ENCODE measurements at places on chromosomes 6 and 20. TPM values are rescaled to one million over a fixed set of nuclear protein-coding genes. Genes with fewer than 3 reads are reported as not detected.

PPIL6 gene
- total RNA-seq: 8.4 TPM

HTR1E gene
- total RNA-seq: not detected

HMGA1 gene
- total RNA-seq: 46.5 TPM

PNLDC1 gene
- not detected for total RNA-seq

OR12D3 gene
- total RNA-seq: not detected

- H3K4me1 ChIP-seq: no peaks in the 10 kb centered on the region
- H3K27me3 ChIP-seq: no peaks in the 10 kb centered on the region
- no peaks in the 10 kb centered on the region for H3K36me3 ChIP-seq
- DNase-seq: no peak
Measured at GRCh38 chr20:24949756-24950127, 673 bp downstream of the CST7 start.

DNA sequence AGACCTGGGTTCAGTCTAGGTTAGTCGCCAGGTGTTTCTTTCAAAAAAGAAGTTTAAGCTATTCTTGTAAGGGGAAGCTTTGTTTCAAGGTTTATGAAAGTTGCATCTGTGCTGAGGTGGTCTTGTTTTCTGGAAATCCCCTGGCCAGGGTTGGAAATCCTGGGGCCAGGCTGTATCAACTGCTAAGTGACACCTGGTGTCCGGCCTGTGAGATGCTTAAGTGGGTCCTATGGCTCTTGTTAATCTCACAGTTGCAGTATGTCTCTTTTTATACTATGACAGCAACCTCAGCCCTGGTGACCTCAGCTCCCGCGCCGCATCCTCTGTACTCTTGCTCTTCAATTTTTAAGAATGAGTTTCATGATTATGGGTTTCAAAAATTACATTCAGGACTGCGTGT is 72.0 kb downstream of the CHMP4B start:
- peak; percentile 22 for DNase-seq
- H3K27me3 ChIP-seq: no peaks in the 10 kb centered on the region
- no peaks in the 10 kb centered on the region for H3K36me3 ChIP-seq
- no peaks in the 10 kb centered on the region for H3K4me1 ChIP-seq
- H3K27ac ChIP-seq: no peak overlapping the region

- no peak overlapping the region for H3K27ac ChIP-seq
- no peaks in the 10 kb centered on the region for H3K4me1 ChIP-seq
- no peak overlapping the region for H3K4me3 ChIP-seq
- H3K27me3 ChIP-seq: no peaks in the 10 kb centered on the region
- no peaks in the 10 kb centered on the region for H3K36me3 ChIP-seq
Measured at GRCh38 chr6:1947922-1948321, 297.5 kb downstream of the GMDS start.

- DNase-seq: no peak
- peaks cover 12% of the 10 kb centered on the region for H3K36me3 ChIP-seq
- no peak overlapping the region for H3K27ac ChIP-seq
- H3K4me3 ChIP-seq: no peak overlapping the region
- H3K4me1 ChIP-seq: no peaks in the 10 kb centered on the region
- no peaks in the 10 kb centered on the region for H3K27me3 ChIP-seq
Measured at GRCh38 chr6:152351742-152352141, 285.4 kb downstream of the SYNE1 start.

GRCh38 chr6:127022302-127022701 is 96.2 kb upstream of the RSPO3 start:
- no peak for DNase-seq
- H3K4me1 ChIP-seq: no peaks in the 10 kb centered on the region
- H3K27me3 ChIP-seq: no peaks in the 10 kb centered on the region
- H3K36me3 ChIP-seq: no peaks in the 10 kb centered on the region
- H3K4me3 ChIP-seq: no peak overlapping the region

DNA sequence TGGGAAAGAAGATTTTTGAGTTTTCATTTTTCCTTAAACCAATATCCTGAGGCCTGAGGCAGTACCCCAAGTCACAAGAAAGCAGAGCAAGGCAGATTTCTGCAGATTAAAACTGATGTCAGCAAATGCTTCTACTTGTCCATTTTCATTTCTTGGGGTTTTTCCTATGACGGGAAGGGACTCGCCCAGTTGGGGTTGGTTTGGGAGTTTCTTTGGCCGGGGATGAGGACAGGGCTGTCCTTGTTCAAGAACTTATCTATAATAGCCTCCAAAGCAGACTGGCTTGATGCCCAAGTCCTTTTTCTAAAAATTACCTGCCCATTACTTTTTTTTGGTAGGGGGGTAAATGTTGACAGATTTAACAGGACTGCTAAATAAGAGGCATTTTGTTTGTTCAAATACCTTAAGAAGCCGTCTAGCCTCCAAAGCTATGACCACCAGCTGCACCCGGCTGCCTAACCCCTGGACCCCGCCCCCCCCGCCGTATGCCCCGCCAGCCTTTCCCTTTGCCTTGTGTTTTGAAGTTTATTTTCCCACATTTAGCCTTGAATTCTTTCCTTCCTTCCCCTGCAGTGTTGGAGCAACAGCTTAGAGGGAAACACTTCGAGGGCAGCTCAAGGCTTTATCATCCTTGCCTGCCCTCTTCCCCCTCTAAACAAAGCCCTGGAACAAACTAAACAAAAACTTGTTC is 2.5 kb downstream of the KCNK5 start:
- DNase-seq: no peak
- peak overlapping the region; percentile 32 for H3K27ac ChIP-seq
- H3K27me3 ChIP-seq: no peaks in the 10 kb centered on the region
- peaks cover 18% of the 10 kb centered on the region for H3K36me3 ChIP-seq

GRCh38 chr6:81900616-81901015 is 148.1 kb upstream of the TENT5A start:
- no peaks in the 10 kb centered on the region for H3K4me1 ChIP-seq
- no peaks in the 10 kb centered on the region for H3K27me3 ChIP-seq
- DNase-seq: no peak
- no peak overlapping the region for H3K4me3 ChIP-seq

DNA sequence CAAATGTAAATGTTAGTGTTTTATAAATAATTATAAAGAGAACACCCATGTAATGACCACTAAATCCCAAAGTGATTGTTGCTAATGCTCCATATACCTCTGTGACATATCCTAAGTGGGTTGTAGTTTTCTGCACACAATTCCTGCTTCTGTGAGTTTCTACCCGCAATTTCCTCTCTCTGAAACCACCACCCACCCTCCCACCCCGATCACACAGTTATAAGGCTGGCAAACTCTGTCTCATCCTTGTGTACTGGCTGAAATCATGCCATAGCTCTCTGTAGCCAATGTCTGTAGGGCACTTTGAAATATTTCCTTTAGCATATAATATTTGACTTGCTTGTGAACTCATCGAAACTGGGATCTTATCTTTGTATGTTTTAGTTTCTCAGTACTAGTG is 236.6 kb downstream of the PLCB1 start:
- H3K4me3 ChIP-seq: no peak overlapping the region
- no peaks in the 10 kb centered on the region for H3K4me1 ChIP-seq
- no peaks in the 10 kb centered on the region for H3K27me3 ChIP-seq
- no peaks in the 10 kb centered on the region for H3K36me3 ChIP-seq

DNA sequence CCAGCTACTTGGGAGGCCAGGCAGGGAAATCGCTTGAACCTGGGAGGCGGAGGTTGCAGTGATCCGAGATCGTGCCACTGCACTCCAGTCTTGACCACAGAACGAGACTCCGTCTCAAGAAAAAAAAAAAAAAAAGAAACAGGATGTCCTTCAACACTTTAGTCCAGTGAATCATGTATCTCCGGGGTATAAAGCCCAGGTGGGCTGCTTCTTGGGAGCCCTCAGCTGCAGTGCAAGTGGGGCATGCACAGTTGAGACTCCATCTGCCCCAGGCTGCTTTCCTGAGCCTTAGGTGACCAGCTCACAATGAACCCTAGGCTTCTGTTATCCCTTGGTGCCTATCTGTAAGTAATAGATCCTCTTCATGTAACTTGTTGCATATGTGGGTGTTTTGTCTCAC is 187.1 kb upstream of the RNF24 start:
- H3K36me3 ChIP-seq: no peaks in the 10 kb centered on the region
- H3K27me3 ChIP-seq: no peaks in the 10 kb centered on the region
- DNase-seq: no peak
- H3K4me3 ChIP-seq: no peak overlapping the region
- no peaks in the 10 kb centered on the region for H3K4me1 ChIP-seq
- no peak overlapping the region for H3K27ac ChIP-seq

GRCh38 chr20:48171626-48172356 is 386.5 kb upstream of the SULF2 start:
- H3K4me3 ChIP-seq: no peak overlapping the region
- no peak overlapping the region for H3K27ac ChIP-seq
- no peaks in the 10 kb centered on the region for H3K27me3 ChIP-seq
- H3K36me3 ChIP-seq: no peaks in the 10 kb centered on the region
- no peaks in the 10 kb centered on the region for H3K4me1 ChIP-seq

DNA sequence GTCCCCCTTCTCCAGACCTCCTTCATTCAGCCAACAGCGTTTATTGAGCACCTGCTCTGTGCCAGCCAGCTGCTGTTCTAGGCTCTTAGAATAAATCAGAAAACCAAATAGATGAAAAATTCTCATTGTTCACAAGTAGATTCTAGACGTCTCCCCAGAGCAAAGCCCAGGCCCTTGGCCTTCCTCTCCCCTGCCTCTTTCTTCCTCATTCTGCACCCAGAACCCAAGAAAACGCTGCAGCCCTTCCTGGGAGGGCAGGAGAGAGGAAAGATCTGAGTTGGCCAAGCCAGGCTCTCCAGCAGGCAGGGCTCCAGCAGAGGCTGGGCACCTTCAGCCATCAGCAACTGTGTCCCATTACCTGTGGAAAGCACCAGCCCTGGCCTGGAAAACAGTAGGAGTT is 12.0 kb upstream of the BPI start:
- DNase-seq: no peak
- H3K27ac ChIP-seq: no peak overlapping the region
- H3K27me3 ChIP-seq: no peaks in the 10 kb centered on the region
- no peaks in the 10 kb centered on the region for H3K4me1 ChIP-seq
- H3K36me3 ChIP-seq: no peaks in the 10 kb centered on the region

- peak; percentile 24 for DNase-seq
- no peaks in the 10 kb centered on the region for H3K4me1 ChIP-seq
- H3K36me3 ChIP-seq: no peaks in the 10 kb centered on the region
- H3K4me3 ChIP-seq: no peak overlapping the region
- H3K27me3 ChIP-seq: peaks cover 84% of the 10 kb centered on the region
- H3K27ac ChIP-seq: no peak overlapping the region
Measured at GRCh38 chr6:27679308-27679963, 206.5 kb upstream of the ZNF184 start.

GRCh38 chr20:45088247-45088646 is 12.7 kb downstream of the KCNS1 start:
- no peak overlapping the region for H3K27ac ChIP-seq
- no peaks in the 10 kb centered on the region for H3K4me1 ChIP-seq
- no peaks in the 10 kb centered on the region for H3K27me3 ChIP-seq
- no peak for DNase-seq
- no peaks in the 10 kb centered on the region for H3K36me3 ChIP-seq

GRCh38 chr6:132820629-132821381 is 6.4 kb downstream of the RPS12 start:
- H3K4me3 ChIP-seq: no peak overlapping the region
- peaks cover 4% of the 10 kb centered on the region for H3K4me1 ChIP-seq
- no peak for DNase-seq
- H3K27ac ChIP-seq: no peak overlapping the region

DNA sequence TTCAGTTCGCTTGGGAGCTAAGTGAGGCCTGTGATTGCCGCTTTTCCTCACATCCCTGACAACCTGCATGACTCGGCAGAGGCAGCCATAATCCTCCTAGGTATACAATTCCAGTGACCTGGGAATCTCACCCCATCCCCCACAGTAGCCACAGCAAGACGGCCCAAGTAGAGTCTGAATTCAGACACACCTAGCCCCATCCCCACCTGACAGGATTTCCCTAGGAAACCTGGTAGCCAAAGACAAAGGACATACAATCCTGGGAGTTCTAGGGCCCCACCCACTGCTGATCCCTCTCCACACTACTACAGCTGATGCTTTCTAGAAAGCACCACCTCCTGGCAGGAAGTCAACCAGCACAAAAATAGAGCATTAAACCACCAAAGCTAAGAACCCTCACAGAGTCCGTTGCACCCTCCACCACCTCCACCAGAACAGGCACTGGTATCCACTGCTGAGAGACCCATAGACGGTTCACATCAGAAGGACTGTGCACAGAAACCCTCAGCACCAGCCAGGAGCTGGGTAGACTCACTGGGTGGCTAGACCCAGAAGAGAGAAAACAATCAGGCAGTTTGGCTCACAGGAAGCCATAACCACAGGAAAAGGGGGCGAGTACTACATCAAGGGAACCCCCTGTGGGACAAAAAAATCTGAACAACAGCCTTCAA is 17.9 kb upstream of the RUNX2 start:
- DNase-seq: no peak
- no peaks in the 10 kb centered on the region for H3K4me1 ChIP-seq
- H3K4me3 ChIP-seq: no peak overlapping the region

DNA sequence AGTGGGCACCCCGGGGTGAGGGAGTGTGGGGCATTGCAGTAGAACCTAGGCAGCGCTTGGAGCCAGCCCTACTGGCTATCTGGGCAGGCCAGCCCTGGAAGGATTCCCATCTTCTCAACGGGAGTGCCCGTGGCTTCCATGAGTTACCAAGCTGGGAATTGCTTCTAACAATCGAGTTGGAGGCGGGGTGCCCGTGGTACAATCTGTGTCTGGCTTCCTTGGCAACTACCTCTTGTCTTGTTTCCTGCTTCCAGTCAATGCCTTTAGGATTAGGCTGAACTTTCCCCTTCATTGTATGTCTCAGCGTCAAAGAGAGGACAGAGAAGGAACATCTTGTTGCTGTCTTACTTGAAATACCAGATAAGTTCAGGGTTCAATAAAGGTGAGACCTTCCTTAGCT is 33.3 kb downstream of the PPP1R14C start:
- peak overlapping the region; percentile 51 for H3K27ac ChIP-seq
- DNase-seq: no peak
- no peaks in the 10 kb centered on the region for H3K27me3 ChIP-seq
- H3K4me3 ChIP-seq: no peak overlapping the region

DNA sequence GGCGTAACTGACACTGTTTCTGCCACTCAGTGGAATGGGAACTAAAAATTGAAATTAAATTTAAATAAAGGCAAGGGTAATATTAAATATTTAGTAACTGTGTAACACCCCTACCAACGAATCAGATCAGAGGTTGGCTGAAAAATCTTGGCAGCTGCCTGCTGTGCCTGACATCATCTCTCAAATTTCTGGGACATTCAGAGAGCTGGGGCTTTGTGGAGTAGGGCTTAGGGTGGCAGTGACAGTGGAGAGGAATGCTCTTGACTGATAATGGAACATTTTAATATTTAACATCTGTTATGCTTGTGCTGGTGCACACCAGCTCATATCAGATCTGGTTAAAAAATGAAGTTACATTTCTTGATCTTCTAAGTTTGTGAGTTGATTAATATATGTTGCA is 62.2 kb downstream of the RFPL4B start:
- H3K27me3 ChIP-seq: no peaks in the 10 kb centered on the region
- no peaks in the 10 kb centered on the region for H3K36me3 ChIP-seq
- H3K4me1 ChIP-seq: no peaks in the 10 kb centered on the region
- H3K4me3 ChIP-seq: no peak overlapping the region
- no peak for DNase-seq
- H3K27ac ChIP-seq: no peak overlapping the region

Data from kidney (tissue), 22 donors.